Activated naive CD4-positive, alpha-beta T cell treated with anti-CD3 and anti-CD28 coated beads, Interleukin-2, amount 50 U/mL, for 16 hours (primary cell): ENCODE measurements at places on chromosomes 6 and 20.

DNA sequence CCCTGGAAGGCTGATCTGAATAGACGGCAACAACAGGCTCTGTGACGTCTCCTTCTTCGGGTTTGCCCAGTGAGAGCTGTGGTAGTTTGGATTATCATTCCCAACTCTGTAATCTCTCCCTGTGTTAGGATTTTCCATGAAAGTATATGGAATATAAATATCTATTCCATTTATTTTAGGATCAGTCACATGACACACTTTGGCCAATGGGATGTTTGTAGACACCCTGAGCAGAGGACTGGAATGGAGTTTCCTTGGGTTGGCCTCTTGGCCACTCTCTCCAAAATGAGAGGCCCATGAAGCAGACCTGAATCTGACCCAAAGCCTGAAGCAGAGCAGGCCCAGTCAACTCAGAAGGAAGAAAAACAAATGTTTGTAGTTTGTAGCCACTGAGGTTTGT lies 37.2 kb upstream of the UBR2 start:
- no peak for DNase-seq

DNA sequence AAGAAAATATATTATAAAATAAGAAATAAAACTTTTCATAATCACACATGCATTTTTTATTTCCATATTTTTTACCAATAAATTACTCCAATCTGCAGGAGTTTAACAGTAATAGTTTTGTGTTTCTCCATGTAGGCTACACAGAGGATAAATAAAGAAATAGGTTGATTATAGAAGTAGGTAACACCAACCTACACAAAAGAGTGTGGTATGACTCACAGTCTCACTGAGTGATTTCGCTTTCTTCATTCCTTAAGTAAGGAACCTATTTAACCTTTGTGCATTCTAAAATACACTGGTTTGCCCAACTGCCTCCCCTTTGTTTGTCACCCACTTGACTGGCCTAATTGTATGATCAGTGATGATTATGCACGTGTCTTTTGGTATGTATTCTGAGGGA lies 244.2 kb upstream of the RIMS1 start:
- DNase-seq: no peak

GRCh38 chr6:79077715-79078074 lies 359 bp downstream of the PHIP start:
- no peak for DNase-seq

- DNase-seq: no peak
Measured at GRCh38 chr6:37792457-37793033, 27.0 kb upstream of the ZFAND3 start.

GRCh38 chr20:47561180-47561579 lies 59.5 kb downstream of the NCOA3 start:
- no peak for DNase-seq

- no peak for DNase-seq
Measured at GRCh38 chr6:33820784-33821520, 17.1 kb upstream of the MLN start.

DNA sequence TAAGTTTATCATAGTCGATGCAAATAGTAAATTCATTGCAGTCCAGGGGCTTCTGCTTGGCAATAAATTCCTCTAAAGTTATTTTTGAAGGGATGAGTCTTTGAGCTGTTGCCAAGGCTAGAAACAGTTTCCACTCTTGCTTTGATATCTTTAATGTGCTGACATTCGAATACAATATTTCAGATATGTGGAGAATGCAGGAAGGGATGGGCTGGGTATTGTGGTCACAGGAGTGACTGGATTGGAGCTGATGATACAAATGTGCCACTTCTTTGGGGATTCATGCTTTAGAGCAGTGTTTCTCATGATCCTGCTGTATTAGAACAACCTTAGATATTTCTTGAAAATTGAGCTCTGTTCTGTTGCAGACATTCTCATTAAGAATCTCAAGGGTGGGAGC lies 139.0 kb downstream of the PRDM13 start:
- DNase-seq: no peak

- peak; percentile 82 for DNase-seq
Measured at GRCh38 chr20:51531141-51531710, 11.3 kb downstream of the NFATC2 start.

GRCh38 chr20:48207505-48207904 lies 422.2 kb upstream of the SULF2 start:
- DNase-seq: no peak

GRCh38 chr6:105886066-105886813 lies 199.9 kb upstream of the PRDM1 start:
- no peak for DNase-seq

DNA sequence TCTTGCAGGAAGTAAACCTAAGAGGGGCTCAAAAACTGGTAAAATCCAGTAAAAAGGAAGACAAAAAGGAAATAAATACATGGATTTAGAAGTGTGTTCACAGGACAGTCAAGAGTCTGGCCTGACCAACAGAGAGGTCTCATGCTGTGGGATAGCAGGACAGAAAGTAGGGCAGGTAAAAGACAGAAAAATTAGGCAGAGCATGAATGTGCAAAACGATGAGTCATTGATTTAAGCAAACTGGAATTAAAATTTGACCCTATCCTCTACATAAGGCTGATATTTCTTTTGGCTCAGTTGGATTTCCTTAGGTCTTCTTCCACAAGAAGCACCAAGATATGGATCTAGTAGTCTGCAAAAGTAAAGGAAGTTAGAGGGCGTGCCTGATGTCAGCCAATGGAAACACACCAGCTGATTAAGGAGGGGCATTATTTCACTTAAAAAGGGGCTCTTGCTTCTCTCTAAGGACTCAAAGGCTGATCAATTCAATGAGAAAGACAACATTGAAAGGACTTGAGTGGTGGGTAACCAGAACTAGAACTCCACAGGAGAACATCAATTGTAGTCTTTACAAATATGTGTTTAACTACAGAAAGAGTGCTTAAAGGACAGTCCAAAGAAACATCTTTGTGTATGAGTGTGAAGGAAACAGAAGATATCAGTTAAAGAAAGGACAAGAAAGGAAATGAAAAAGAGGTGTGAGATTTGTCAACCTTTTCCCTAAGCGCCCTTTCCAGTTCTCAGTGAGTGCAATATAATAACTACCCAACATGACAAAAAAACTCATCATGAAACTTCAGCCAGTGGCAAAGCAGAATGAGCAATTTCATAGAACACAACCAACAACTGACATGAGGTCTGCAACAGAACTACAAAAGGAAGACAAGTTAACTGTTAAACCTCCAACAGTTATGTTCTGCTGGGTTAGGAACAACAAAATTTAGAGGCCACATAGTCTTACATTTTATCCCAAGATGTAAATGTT lies 19.4 kb upstream of the MYB start:
- DNase-seq: no peak

GRCh38 chr6:136639702-136640101 lies 89.5 kb upstream of the MAP7 start:
- DNase-seq: no peak

DNA sequence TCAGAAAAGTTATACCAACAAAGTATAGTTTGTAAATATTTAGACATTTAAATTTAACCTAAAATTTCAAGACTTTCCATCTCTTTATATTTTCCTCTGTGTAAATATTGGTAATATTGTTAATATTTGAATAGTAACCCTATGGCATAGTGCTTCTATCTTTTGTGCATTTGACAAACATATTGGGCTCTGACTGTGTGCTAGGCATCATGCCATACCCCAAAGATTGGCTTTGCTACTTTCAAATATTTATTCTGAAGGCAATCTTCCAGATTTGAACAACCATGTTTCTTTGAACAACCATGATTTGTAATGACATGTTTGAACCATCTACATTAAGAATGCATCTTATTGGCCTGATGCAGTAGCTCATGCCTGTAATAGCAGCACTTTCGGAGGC lies 15.5 kb upstream of the PRDM1 start:
- DNase-seq: no peak

- DNase-seq: no peak
Measured at GRCh38 chr6:13406781-13407180, 78.4 kb upstream of the TBC1D7 start.

DNA sequence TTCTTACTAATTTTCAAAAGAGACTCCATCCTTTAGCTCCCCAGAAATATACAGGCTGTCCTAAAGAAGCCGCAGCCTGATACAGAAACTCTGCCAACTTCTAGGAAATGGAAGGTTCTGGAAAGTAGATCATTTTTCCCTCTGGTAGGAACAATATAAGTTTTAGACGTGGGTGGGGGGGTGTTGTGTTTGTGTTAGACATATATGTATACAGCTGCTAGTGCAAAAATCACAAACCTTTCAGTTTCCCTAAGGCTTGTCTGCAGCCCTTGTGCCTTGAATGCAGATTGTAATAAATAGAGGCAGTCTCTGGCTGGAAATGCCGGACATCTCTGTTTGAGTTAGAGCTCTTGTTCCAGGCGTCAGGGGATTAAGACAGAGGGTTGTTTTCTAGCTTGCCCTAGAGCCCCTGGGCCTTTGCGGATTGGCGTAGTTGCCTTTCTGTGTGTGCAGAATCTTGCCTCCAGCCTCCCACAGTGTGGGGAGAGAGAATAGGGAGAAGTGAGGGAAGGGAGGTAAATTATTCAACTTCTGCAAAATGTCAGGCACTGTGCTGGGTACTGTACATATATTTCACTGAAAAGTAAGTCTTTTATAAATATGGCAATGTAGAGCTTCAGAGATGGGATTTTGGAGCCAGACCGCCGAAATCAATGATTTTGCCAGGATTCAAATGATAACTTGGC lies 269.7 kb downstream of the PRL start:
- DNase-seq: no peak

DNA sequence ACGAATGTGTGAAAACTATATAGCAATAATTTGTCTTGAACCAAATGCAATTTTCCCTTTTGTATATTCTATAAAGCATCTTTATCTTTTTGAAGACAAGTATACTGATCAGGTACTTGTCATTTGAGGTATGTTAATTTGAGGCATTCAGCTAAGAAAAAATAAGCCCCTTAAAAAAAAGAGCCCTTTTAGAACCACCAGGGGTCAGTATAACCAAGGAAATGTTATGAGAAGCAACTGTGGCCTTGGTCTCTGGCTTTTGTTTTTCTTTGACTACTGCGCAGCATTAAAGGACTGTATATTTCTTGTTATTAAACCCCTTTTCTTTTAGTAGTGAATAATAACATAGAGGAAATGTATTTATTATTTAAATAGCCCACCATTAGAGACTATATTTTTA lies 43.1 kb downstream of the CD109 start:
- no peak for DNase-seq

DNA sequence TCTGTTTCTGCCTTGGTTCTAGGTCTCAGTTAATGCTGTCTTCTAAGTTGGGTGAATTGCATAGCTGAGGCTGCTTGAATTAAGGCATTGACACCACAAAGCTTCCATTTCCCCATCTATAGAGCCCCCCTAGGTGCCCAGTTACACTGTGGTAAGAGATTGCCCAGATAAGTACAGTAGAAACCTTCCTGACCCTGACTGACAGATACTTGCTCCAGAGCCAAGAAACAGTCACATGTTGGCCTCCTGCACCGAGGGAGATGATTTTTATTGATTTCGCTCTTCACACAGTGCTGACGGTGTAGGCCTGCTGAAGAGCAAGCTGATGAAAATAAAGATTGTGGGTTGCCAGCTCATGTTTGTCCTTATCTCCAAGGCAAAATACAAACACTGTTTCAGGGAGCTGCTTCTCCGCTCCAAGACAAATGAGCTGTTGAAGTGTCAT lies 67.9 kb downstream of the TRMT11 start:
- DNase-seq: no peak

- DNase-seq: no peak
Measured at GRCh38 chr6:127606131-127606562, 29.2 kb downstream of the C6orf58 start.

- DNase-seq: no peak
Measured at GRCh38 chr6:113178349-113178748, 678.8 kb upstream of the MARCKS start.
